SK-N-DZ (cell line): ENCODE measurements at places on chromosomes 12 and 14.
A peak's percentile ranks its signal among the peaks of the same experiment; 100 is the strongest.

GRCh38 chr12:80634903-80635302 lies 72.5 kb upstream of the MYF6 start:
- no peak for DNase-seq

DNA sequence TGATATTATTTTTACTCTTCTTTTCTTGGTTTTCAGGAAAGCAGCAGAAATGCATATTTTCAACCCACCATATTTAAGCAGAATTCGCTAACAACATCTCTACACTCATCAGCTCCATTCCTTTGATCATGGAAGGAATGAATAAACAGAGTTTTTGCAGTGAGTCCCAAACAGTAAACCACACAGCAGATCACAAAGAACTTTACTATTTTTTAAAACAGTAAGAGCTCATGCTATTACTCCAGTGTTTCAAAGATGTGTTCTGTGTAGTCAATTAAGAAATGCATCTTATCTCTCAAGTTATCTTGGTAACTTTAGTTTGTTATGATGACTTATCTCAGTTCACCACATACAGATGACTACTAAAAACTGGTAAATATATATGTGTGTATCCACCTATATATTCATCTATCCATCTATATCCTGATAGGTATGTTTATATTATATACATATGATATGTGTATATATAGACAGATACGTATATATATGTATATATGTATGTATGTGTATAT lies 843.5 kb downstream of the BCL11B start:
- no peak for DNase-seq

GRCh38 chr14:52911904-52912303 lies 38.9 kb downstream of the FERMT2 start:
- no peak for DNase-seq

DNA sequence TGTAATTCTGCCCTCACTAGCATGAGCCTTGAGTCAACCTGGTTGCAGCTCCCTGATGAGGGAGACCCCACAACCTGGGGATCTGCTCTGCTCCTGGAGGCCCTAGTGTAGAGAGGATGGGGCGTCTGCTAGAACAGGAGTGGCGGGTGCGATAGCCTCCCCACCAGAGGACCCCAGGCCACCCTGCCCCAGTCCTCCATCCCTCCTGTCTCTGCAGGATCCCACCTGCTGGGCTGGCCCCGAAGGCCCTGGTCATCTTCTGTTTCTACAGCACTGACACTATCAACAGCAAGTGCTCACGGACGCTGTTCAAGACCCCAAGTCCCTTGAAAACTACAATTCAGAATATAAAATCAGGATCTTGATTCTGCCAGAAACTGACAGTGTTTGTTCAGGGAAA lies 15.2 kb downstream of the ANHX start:
- no peak for DNase-seq

DNA sequence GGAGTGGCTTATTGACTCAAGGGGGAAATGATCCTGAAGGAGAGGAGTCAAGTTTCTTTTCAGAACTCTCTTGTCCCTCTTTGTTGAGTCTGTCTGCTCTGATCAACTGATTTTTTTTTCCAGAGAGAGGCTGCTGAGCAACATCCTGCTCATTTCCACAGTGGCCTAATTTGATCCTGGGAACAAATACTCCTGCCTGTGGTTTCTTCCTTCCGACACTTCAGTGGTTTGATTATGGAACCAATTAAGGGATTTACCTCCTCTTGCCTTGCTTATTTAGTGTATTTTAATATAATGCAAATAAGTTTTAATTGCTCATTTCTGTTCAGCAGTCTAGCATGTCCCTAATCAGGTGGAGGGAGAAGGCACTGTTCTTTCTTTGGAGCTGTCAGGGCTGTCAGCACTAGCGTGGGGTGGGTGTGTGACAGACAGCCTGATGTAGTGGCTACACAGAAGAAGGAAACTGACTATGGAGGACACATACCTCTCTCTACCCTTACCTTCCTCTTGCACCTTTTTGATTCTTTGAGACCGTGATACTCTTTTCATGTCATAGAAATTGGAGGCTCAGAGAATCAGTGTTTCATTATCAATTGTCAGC lies 344.9 kb upstream of the STXBP6 start:
- no peak for DNase-seq

DNA sequence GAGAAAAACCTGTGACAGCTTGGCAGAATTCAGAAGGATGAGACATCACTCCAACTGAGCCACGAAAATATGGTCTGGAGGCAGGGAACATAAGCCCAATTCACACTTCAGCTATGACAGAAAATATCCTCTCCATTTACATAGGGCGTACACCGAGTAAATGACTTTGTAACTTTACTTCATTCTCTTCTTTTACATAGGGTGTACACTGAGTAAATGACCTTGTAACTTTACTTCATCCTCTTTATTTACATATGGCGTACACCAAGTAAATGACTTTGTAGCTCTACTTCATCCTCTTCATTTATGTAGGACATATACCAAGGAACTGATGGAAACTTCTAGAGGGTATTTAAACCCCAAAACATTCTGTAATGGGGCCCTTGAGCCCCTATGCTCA lies 14.1 kb upstream of the MAPKAPK5 start:
- no peak for DNase-seq

DNA sequence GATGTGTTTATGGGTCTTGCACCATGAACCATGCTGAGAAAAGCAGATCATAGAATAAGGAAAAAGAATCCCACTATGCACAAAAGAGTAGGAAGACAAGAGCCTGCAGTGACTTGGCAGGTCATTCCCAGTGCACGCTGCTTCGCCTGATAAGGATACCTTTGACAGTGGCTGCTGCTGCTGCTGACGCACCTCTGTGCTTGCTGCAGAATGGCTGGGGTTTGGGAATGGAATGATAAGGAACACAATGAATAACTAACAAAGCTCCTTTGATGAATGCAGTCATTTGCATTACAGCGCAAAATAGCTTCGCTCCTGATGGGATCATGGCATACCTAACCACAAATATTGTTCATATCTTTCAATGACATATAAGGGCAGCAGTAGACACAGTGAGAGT lies 278.7 kb downstream of the PDZRN4 start:
- no peak for DNase-seq

GRCh38 chr12:111766608-111767361 lies at the start of gene ALDH2:
Gene ALDH2 (plus strand): TSS chr12:111766933. CDS start chr12:111766983, 50 bp downstream.
- DNase-seq, result peak; percentile 86

DNA sequence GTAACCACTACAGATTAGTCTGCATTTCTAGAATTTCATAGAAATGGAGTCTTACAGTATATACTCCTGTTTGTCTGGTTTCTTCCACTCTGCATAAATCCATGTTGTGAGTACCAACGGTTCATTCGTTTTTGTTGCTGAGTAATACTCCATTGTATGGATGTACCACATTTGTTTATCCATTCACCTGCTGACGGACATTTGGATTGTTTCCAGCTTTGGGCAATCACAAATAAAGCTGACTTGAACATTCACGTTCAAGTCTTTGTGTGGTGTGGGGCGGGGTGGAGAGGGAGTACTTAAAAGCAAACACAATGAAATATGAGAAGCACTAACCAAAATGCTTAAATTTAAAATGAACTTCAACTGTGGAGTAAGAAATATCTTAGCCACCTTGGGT lies 7.1 kb downstream of the HECTD4 start:
- no peak for DNase-seq

GRCh38 chr12:95959107-95959506 lies 16.0 kb downstream of the AMDHD1 start:
- no peak for DNase-seq

- DNase-seq, result no peak
Measured at GRCh38 chr12:126112849-126113248, 1047.6 kb downstream of the AACS start.

DNA sequence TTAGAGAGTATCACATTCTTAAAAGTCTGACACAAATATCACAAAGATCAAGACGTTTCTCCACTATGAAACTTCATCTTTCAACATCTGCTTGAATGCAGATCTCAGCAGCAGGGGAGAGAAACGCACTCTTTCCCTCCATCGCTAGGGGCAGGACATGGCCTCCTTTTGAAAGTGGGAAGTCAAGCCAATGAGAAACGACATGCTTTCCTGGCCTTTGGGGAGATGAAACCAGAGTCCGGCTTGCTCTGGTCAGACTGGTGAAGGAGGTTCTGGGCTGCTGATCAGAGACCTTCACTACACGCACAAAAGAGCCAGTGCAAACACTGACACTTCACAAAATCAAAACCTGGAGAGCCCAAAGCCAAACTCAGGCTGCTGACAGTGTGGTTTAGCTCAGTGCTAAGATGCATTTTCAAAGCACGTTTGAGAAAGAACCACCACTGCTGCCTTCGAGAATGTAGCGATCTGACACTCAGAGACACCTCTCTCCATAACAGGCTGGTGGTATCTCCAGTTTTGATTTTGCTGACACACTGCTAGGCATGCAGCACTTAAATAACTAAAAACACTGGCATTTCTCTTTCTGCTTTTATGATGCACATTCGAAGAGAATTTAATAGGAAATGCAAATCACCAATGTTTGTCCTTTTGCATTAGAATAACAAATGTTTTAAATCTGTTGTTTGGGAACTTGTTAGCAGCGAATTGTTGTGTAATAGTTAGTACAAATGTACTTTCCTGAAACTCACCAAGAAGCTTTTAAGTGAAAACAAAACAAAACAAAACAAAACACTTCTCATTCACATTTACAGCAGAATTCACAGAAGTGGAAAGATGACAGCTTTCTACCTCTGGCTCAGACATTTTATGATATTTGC lies 93.9 kb upstream of the OVCH1 start:
- no peak for DNase-seq

GRCh38 chr14:97644365-97644764 lies 847.2 kb downstream of the VRK1 start:
- DNase-seq, result no peak

GRCh38 chr14:91396013-91396660 lies 21.5 kb downstream of the CCDC88C start:
- DNase-seq, result no peak

GRCh38 chr14:90695997-90696660 lies 120.1 kb downstream of the TTC7B start:
- no peak for DNase-seq

DNA sequence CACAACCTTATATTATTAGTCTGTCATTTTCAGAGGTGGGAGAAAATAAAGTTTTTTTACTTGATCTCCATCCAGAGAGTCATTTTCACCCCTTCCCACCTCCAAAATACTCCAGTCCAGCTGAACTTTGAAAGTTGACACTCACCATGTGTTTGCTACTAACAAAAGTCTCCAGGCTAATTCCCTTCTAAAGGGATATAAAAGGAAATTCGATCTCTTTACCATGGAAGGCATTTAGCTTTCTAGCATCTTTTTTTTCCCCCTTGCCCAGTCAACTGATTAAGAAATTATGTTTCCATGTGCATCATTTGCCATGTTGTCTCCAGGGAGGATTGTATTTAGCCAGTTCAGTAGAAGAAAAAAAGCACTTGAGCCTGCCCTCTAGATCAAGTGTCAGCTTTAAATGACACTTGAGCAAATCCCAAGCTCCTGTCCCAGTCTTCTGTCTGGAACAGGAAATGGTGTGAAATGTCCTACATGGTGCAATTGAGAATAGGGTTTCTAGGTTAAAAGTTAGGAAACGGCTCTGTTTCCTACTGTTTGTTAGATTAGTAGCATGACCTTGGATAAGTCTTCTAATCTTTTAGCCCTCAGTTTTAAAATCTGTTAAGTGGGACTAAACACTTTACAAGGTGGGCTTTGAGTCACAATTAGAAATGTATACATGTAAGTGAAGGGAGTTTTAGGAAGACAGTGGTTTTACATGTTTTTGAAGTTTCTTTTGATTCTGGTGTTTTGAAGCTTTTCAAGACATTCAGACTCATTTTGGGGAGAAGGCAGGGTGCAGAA lies 67.2 kb downstream of the GNS start:
- DNase-seq, result peak; percentile 37

GRCh38 chr12:93569656-93570551 lies 2.6 kb upstream of the SOCS2 start:
- peak; percentile 79 for DNase-seq

DNA sequence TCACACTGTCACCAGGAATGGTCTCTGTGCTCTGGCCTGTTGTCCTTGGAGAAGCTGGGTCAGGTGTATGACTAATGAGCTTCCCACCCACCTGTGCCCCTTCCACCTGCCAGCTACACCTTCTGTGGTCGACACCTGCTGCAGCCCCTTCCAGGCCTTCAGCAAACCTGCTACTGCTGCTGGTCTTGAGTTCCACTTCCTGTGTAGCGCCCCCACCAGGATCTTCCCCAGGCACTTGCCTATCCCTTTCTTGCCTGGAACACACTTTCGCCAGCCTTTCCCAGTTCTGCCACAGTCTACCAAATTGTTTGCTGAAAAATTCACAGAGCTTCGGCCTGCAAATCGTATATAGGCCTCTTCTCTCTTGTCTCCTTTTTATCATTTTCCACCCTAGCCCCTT lies 75.3 kb downstream of the CRACR2A start:
- no peak for DNase-seq

DNA sequence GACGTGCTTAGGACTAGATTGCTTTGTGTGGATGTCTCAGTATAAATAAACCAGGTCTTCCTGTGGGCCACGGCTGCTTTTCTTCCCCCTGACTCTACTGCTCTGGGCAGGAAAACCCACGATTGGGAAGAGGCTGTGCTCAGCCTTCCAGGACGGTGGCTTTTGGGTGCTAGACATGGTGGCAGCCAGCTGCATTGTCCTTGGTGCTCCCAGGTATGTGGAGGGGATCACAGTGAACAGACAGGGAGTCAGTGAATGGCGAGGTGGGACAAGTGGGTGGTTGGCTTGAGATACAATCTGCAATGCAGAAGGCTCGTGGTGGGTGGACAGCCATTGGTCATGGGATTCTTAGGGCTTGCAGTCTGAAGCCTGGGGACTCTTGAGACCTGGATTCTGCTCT lies 366.3 kb downstream of the AACS start:
- no peak for DNase-seq

DNA sequence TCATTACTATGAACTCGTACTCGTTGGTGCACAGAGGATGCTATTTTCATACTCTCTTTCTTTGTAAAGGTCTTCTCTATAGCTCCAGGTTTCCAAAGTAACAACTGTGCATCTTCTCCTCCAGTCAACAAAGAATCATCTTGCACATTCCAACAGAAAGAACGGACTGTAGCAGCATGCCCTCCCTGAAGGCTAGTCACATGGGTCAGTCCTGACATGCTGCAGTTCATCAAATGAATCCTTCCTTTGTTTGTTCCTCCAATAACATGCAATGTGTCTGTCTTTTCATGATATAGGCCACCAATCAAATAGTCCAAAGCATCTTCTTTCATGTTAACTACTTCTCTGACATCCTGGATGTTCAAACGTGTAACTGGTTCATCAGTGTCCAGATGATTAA lies 42.9 kb downstream of the WDR89 start:
- no peak for DNase-seq

DNA sequence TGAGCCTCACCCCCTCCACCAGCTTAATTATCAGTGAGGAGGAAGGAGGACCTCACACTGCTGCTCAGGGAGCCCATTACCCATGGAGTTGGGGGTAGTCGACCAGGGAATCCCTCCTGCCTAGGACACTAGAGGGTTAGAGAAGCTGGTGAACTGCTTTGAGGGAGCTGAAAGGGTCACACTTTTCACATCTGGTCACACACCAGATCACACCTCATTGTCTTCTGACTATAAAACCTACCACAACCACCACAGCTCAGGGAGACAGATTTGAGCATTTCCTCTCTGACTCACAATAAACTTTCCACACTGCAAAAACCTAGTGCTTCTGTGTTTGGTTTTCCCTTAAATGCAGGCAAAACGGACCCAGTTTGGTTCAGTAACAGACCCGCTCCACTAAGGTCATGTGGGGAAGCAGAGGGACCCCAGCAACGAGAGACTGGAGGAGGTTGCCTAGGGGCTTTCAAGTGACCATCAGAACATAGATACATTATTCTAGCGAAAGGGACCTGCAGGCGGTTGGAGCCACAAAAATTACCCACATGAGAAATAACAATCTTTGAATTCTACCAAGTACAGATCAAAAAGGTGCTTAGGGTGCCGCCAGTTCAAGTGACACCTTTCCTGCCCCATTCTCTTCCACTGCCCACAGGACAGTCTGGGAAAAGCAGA lies 151.4 kb upstream of the AVPR1A start:
- no peak for DNase-seq
